ENCODE measurements at places on chromosomes 1 and 21.
A peak's percentile ranks its signal among the peaks of the same experiment; 100 is the strongest.

DNA sequence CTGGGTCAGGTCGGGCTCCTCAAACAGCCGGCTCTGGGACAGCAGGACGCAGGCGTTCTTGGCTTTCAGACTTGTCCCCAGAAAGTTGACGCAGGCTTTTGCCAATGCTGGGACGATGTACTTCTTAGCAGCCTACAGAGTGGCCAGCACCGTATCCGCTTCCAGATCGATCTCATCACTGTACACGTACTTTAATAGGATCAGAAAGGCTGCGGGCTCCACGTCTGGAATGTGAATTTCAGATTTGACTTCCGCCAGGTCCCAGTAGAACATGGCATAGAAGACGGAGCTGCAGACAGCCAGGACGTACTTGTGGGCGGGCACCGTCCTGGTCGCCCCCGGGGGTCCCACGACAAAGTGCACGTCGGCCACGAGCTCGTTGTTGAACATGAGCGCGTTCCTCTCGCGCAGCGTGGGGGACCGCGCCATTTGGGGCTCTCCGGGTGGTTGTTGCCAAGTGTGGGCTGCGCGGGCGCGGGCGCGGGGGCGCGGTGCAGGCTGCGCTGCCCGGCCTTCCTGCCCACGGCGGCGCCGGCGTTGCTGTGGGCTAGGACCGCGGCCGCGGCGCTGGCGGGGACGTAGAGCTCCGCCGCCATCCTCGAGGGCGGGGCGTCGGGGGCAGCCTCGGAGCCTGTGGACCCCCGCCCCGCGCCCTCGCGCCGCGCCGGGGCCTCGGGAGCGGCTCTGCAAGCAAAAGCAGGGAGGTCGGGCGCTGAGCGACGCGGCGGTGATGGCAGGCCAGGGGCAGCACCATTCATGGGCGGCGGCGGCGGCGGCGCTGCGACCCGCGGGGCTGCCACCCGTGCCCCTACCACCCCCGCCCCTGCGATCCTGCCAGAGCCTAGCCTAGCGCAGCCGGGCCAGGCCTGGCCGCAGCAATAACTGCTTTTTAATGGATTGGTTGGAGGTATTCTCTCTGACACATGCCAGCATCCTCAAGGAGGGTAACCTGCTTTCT is 10.6 kb downstream of the CNR2 start:
- H3K4me3 ChIP-seq = peak overlapping the region; percentile 31
- DNase-seq = no peak
- no peaks in the 10 kb centered on the region for H3K27me3 ChIP-seq
- no peaks in the 10 kb centered on the region for H3K36me3 ChIP-seq

- H3K27me3 ChIP-seq = no peaks in the 10 kb centered on the region
- DNase-seq = no peak
- H3K4me3 ChIP-seq = no peak overlapping the region
- no peak overlapping the region for H3K27ac ChIP-seq
- no peaks in the 10 kb centered on the region for H3K4me1 ChIP-seq
Measured at GRCh38 chr1:115347282-115347681, 9.2 kb upstream of the NGF start.

GRCh38 chr1:158274797-158275196 is 14.9 kb upstream of the CD1C start:
- H3K36me3 ChIP-seq = no peaks in the 10 kb centered on the region
- no peaks in the 10 kb centered on the region for H3K27me3 ChIP-seq
- H3K4me3 ChIP-seq = no peak overlapping the region

DNA sequence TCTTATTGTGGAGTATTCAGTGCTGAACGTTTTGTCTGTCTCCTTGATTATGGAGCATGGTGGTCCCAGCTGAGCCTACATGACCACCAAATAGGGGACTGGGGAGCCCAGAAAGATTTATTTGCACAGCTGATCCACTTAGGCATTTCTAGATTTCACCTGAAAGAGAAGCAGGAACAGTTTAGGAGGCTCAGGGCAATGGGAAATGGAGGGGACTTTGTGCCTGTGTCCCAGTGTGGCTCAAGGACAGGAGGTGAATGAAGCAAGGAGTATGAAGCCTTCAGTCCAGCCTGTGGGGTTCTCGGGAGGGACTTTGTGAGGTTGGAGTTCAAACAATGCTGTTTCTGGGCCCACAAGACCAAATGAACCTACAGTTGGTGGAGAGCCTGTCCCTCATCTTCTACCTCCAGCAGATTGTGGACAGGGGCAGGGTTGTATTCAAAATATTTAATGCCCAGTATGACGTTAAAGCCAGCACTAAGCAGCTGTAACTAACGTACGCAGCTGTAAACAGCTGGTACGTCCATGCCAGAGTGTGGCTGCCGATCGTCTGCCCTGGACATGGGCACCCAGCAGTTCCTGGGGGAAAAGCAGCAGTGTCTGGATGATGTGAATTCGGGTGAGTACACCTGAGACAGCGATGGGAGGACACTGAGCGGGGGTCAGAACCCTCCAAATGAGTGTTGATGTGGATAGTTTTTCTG is 164.9 kb upstream of the RAB4A start:
- no peaks in the 10 kb centered on the region for H3K27me3 ChIP-seq
- no peaks in the 10 kb centered on the region for H3K4me1 ChIP-seq
- H3K36me3 ChIP-seq = no peaks in the 10 kb centered on the region

DNA sequence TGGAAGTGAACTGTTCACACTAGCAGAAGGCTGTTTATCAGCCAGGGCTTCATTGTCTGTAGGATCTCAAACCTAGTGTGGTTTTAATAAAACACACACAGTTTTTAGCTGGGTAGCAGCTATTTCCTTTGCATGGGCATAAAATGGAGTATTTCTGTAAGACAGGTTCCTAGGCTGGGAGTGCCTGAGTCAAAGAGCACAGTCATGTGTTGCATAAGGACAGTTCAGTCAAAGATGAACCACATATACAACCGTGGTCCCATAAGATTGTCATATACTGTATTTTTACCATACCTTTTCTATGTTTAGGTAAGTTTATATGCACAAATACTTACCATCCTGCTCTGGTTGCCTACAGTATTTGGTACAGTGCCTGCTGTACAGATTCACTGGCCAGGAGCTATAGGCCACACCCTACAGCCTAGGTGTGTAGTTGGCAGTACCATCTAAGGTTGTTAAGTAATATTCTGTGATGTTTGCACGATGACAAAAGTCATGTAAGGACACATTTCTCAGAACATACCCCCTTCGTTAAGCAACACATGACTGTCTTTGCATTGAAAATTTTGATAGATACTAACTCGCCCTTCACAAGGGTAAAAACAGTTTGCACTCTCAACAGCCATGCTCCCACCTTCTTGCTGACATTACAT is 17.2 kb downstream of the LGALS8 start:
- no peaks in the 10 kb centered on the region for H3K36me3 ChIP-seq
- H3K4me3 ChIP-seq = no peak overlapping the region
- DNase-seq = no peak
- no peaks in the 10 kb centered on the region for H3K4me1 ChIP-seq
- no peak overlapping the region for H3K27ac ChIP-seq

DNA sequence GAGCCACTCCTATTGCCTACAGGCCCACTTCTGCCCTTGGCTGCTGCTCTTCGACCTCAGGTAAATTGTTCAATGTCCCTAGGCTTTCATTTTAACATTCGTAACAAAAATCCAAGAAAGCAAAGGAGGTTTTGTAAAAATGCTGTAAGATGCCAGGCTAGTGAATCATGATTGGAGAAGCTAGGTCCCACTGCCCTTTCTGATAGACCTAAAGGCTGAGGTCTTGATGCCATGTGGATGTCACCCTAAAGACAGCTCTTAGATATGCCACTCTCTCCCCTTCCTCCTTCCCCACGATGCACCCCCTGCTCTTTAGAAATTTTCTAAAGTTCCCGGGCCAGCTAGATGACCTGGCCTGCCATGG is 9.9 kb upstream of the TMEM39B start:
- H3K27me3 ChIP-seq = no peaks in the 10 kb centered on the region
- no peak for DNase-seq
- no peak overlapping the region for H3K4me3 ChIP-seq
- H3K4me1 ChIP-seq = peaks cover 8% of the 10 kb centered on the region

- no peaks in the 10 kb centered on the region for H3K27me3 ChIP-seq
- H3K36me3 ChIP-seq = no peaks in the 10 kb centered on the region
- DNase-seq = no peak
- no peak overlapping the region for H3K27ac ChIP-seq
Measured at GRCh38 chr21:31236528-31236927, 107.5 kb downstream of the TIAM1 start.

DNA sequence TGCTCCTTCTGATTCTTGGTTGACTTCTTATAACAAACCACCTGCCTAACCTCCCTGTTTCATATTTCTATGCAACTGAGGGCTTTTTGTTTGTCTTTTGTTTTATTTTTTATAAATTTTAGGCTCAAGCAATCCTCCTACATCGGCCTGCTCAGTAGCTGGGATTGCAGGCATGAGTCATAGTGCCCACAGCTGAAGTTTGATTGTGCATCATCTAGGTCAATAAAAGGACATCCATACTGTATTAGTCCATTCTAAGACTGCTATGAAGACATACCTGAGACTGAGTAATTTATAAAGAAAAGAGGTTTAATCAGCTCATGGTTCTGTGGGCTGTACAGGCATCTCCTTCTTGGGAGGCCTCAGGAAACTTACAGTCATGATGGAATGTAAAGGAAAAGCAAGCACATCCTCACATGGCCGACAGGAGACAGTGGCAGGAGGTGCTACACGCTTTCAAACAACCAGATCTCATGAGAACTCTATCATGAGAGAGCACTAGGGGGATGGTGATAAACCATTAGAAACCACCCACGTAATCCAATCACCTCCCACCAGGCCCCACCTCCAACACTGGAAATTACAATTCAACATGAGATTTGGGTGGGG is 285.0 kb downstream of the SIPA1L2 start:
- DNase-seq = no peak
- H3K4me3 ChIP-seq = no peak overlapping the region
- no peaks in the 10 kb centered on the region for H3K4me1 ChIP-seq
- no peaks in the 10 kb centered on the region for H3K27me3 ChIP-seq
- H3K27ac ChIP-seq = no peak overlapping the region
- H3K36me3 ChIP-seq = no peaks in the 10 kb centered on the region

- peaks cover 24% of the 10 kb centered on the region for H3K4me1 ChIP-seq
- no peaks in the 10 kb centered on the region for H3K36me3 ChIP-seq
- H3K4me3 ChIP-seq = no peak overlapping the region
- peak overlapping the region; percentile 90 for H3K27ac ChIP-seq
Measured at GRCh38 chr1:27098431-27099134, 56.3 kb downstream of the SLC9A1 start.

GRCh38 chr21:44767834-44768831 is 33.5 kb downstream of the UBE2G2 start:
- no peaks in the 10 kb centered on the region for H3K4me1 ChIP-seq
- no peak for DNase-seq
- no peaks in the 10 kb centered on the region for H3K36me3 ChIP-seq
- no peak overlapping the region for H3K27ac ChIP-seq

DNA sequence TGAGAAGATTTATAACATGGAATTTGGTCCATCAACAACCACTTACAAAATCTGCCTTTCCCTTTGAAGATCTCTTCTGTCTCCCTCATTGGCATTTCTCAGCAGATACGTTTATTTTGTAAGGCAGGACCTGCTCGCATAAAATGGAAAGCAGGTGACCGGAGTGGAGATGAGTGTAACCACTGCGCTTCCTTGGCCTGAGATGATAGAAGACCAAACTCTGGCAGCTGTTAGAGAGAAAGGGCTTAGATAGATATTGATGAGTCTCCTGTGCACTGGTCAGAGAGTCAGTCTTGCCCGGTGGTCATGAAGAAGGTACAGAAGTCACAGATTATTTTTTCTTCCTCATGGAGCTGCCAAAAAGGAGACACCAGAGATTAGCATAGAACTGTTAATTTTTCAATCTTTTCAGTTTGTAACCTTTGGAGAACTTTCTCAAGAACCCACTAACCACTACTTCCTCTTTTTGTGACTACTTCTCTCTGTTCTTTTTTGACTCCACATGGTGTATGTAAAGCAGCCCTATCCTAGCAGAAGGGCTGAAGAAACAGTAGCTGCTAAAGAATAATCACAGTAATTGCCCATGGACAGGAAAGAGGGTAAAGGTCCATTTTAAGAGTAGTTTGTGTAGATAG is 47.6 kb downstream of the FCRL3 start:
- no peak for DNase-seq
- no peaks in the 10 kb centered on the region for H3K27me3 ChIP-seq
- H3K4me3 ChIP-seq = no peak overlapping the region
- no peaks in the 10 kb centered on the region for H3K4me1 ChIP-seq
- H3K36me3 ChIP-seq = no peaks in the 10 kb centered on the region

- H3K27ac ChIP-seq = no peak overlapping the region
- H3K4me3 ChIP-seq = no peak overlapping the region
- no peaks in the 10 kb centered on the region for H3K27me3 ChIP-seq
- DNase-seq = no peak
Measured at GRCh38 chr1:247337250-247337746, 5.6 kb upstream of the ZNF496 start.

DNA sequence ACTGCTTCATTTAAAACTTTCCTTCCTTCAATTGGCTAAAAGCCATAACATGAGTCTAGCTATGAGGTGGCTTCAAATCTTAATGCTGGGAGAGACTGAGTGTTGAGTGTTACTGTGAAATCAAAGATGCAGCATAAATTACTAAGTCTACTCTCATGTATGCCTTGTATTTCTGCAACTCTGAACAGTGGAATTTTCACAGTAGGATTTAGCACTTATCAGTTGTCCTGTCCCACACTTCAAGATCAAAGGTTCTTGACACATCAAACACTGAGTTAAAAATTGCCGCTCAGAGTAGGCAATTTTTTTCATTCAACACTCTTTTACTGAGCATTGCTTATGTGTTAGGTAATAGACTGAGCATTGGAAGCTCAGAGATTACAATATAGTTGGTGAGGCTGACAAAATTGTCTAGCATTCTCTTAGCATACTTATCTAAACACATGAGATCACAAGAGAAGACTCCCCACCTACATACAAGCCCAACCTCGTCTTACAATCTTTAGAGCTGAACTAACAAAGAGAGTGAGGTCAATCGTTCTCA is 56.4 kb upstream of the ADORA3 start:
- H3K27me3 ChIP-seq = no peaks in the 10 kb centered on the region
- H3K36me3 ChIP-seq = no peaks in the 10 kb centered on the region
- H3K4me3 ChIP-seq = no peak overlapping the region
- H3K4me1 ChIP-seq = no peaks in the 10 kb centered on the region
- no peak overlapping the region for H3K27ac ChIP-seq
- no peak for DNase-seq

- H3K4me1 ChIP-seq = no peaks in the 10 kb centered on the region
- DNase-seq = no peak
- H3K4me3 ChIP-seq = no peak overlapping the region
- no peaks in the 10 kb centered on the region for H3K27me3 ChIP-seq
Measured at GRCh38 chr1:186299570-186299969, 75.5 kb downstream of the TPR start.

DNA sequence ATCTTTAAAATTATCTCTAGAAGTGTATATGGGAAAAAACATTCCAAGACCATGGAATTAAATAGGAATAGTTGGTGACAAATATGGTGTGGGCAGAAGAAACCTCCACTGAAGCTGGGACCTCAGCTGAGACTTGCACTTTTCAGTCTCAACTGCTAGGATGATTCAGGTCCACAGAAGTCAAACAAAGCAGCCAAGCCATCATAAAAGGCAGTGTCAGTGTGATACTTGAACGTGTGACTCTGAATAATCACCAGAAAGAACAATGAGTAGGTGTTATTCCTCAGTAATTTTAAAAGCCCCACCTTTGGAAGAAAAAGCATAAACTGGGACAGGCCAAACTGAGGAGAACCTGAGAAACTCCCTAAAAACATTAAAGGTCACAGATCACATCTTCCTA is 90.7 kb downstream of the ZNF281 start:
- H3K4me3 ChIP-seq = no peak overlapping the region
- no peaks in the 10 kb centered on the region for H3K4me1 ChIP-seq
- no peak overlapping the region for H3K27ac ChIP-seq
- no peaks in the 10 kb centered on the region for H3K36me3 ChIP-seq

GRCh38 chr1:36975642-36976041 is 58.7 kb downstream of the GRIK3 start:
- H3K27ac ChIP-seq = no peak overlapping the region
- H3K4me1 ChIP-seq = no peaks in the 10 kb centered on the region
- no peaks in the 10 kb centered on the region for H3K36me3 ChIP-seq
